Central memory CD8-positive, alpha-beta T cell (primary cell): ENCODE measurements at places on chromosomes 6 and 20.
A peak's percentile ranks its signal among the peaks of the same experiment; 100 is the strongest.

GRCh38 chr6:30163918-30164654, 740 bp downstream of the TRIM15 start:
- peaks cover 72% of the 10 kb centered on the region for H3K27me3 ChIP-seq
- H3K36me3 ChIP-seq = peaks cover 2% of the 10 kb centered on the region
- H3K27ac ChIP-seq = no peak overlapping the region

GRCh38 chr20:40551125-40551530, 137.9 kb downstream of the MAFB start:
- H3K27me3 ChIP-seq = peaks cover 48% of the 10 kb centered on the region
- no peaks in the 10 kb centered on the region for H3K4me1 ChIP-seq
- no peaks in the 10 kb centered on the region for H3K36me3 ChIP-seq
- H3K4me3 ChIP-seq = no peak overlapping the region
- H3K27ac ChIP-seq = no peak overlapping the region
- no peak for DNase-seq

DNA sequence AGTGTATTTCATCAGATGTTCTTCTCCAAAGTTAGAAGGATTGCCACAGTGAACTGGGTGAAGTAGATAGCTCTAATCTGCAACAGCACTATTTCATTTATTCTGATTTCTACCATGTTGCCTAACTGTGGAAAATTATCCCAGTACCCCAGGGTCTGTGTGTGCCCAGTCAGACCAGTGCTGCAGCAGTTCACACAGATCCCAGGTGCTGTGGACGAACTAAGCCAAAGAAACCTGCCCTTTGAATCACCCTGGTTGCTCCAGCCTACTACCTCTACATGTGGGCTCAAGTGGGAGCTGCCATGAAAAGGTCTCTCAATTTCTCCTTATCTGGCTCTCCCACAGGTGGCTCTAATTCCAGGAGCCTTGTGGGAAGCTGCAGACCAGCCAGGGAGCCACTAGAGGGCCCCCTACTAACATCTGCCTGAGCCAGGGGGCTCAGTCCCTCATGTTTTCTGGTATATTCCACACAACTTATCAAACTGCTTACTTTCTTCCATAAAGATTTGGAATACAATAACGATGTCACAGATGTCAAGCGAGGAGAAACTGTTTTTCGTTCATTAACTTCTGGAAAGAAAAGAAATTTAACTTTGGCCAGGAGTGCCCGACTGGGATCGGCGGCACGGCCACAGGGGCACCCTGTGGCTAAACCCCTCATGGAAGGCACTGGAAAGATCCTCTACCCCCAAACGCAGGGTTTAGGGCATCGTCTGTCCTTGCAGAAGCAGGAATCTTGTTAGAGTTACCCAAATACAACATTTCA, 31.6 kb upstream of the LY86 start:
- H3K27ac ChIP-seq = no peak overlapping the region
- H3K4me1 ChIP-seq = peaks cover 6% of the 10 kb centered on the region
- no peak overlapping the region for H3K4me3 ChIP-seq

GRCh38 chr6:37565267-37566110, 65.8 kb upstream of the CCDC167 start:
- no peak for DNase-seq
- H3K27me3 ChIP-seq = peaks cover 5% of the 10 kb centered on the region
- H3K27ac ChIP-seq = peak overlapping the region; percentile 60
- H3K36me3 ChIP-seq = peaks cover 1% of the 10 kb centered on the region
- peaks cover 3% of the 10 kb centered on the region for H3K4me1 ChIP-seq
- H3K4me3 ChIP-seq = peak overlapping the region; percentile 41

GRCh38 chr20:37316116-37316774, 26.8 kb downstream of the MANBAL start:
- peaks cover 15% of the 10 kb centered on the region for H3K36me3 ChIP-seq
- DNase-seq = no peak
- no peaks in the 10 kb centered on the region for H3K27me3 ChIP-seq
- peak overlapping the region; percentile 60 for H3K27ac ChIP-seq
- H3K4me1 ChIP-seq = peaks cover 34% of the 10 kb centered on the region

- no peak overlapping the region for H3K4me3 ChIP-seq
- no peaks in the 10 kb centered on the region for H3K27me3 ChIP-seq
- no peaks in the 10 kb centered on the region for H3K36me3 ChIP-seq
- no peak for DNase-seq
- H3K4me1 ChIP-seq = no peaks in the 10 kb centered on the region
Observed at GRCh38 chr20:22382742-22383141, 201.6 kb downstream of the FOXA2 start.

- no peaks in the 10 kb centered on the region for H3K36me3 ChIP-seq
- H3K27ac ChIP-seq = no peak overlapping the region
- peaks cover 47% of the 10 kb centered on the region for H3K27me3 ChIP-seq
- DNase-seq = no peak
- H3K4me1 ChIP-seq = peaks cover 6% of the 10 kb centered on the region
Observed at GRCh38 chr6:40328986-40329545, 258.1 kb downstream of the LRFN2 start.

GRCh38 chr6:43765776-43766499, 4.1 kb upstream of the VEGFA start:
- H3K4me3 ChIP-seq = no peak overlapping the region
- H3K4me1 ChIP-seq = peaks cover 14% of the 10 kb centered on the region
- DNase-seq = no peak
- H3K27ac ChIP-seq = no peak overlapping the region
- H3K36me3 ChIP-seq = peaks cover 2% of the 10 kb centered on the region

DNA sequence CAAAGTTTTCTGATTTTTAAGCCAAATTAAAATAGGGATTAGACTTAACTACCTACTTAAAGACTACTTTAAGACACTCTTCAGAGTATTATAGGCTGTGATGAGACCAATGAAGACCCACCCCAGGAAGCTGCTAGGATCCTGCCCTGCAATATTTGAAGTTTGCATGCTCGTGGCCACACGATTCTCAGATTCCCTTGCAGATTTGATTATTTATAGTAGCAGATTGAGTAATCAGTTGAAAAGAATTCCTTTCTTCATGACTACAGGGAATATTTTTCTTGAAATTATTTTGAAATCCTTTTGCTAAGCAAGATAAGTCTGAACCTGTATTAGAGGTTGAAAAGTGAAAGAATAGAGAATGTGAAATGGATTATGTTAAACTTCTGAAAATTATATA, 122.3 kb downstream of the B3GAT2 start:
- H3K36me3 ChIP-seq = peaks cover 4% of the 10 kb centered on the region
- H3K4me3 ChIP-seq = no peak overlapping the region
- no peak for DNase-seq
- no peaks in the 10 kb centered on the region for H3K27me3 ChIP-seq
- H3K27ac ChIP-seq = no peak overlapping the region

DNA sequence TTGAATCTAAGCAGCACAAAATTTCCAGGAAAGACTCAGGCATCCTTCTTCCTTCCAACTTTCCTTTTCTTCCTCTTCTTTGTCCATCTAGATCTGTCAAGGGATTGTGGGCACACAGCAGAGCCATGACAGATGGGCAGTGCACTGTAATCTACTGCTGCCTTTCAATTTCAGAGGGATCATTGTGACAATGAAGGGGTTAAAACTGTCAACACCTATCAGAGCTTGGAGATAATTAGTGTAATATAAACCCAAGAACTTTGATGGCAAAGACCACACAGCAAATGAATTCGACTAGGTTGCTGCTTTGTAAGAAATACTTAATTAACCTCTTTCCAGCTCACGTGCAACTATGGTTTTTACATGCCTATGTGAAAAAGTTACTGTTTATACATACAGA, 55.0 kb downstream of the SAMD5 start:
- H3K27ac ChIP-seq = no peak overlapping the region
- H3K4me3 ChIP-seq = no peak overlapping the region
- no peak for DNase-seq
- H3K36me3 ChIP-seq = no peaks in the 10 kb centered on the region

GRCh38 chr6:31418251-31418650, 14.9 kb downstream of the MICA start:
- H3K36me3 ChIP-seq = peaks cover 9% of the 10 kb centered on the region
- no peak for DNase-seq
- no peaks in the 10 kb centered on the region for H3K4me1 ChIP-seq
- no peaks in the 10 kb centered on the region for H3K27me3 ChIP-seq
- peak overlapping the region; percentile 2 for H3K27ac ChIP-seq

- H3K27me3 ChIP-seq = peaks cover 97% of the 10 kb centered on the region
- no peak overlapping the region for H3K27ac ChIP-seq
- H3K36me3 ChIP-seq = peaks cover 2% of the 10 kb centered on the region
- H3K4me1 ChIP-seq = peaks cover 22% of the 10 kb centered on the region
Observed at GRCh38 chr6:28212510-28213212, 12.4 kb upstream of the ZSCAN9 start.

GRCh38 chr20:52727740-52728456, 244.3 kb upstream of the TSHZ2 start:
- DNase-seq = no peak
- peaks cover 23% of the 10 kb centered on the region for H3K27me3 ChIP-seq
- peaks cover 6% of the 10 kb centered on the region for H3K4me1 ChIP-seq
- H3K36me3 ChIP-seq = peaks cover 4% of the 10 kb centered on the region

DNA sequence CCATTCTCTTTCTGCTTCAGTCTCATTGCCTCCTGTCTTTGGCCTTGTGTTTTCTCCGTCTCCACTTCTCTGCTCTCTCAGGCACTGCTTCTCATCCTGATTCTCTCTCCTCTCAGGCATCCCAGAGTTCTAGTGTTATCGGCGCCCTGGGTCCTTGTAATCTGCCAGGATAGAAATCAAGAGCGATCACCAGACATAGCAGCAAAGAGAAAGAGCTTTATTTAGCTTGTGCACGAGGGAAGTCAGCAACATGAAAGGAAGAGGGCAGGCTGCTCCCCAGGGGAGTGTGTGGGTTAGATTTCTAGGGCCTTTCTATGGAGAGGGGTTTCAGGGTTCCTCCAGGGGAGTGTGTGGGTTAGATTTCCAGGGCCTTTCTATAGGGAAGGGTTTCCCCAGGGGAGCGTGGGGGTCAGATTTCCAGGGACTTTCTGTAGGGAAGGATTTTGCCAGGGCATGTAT, 32.5 kb downstream of the SUN5 start:
- H3K4me1 ChIP-seq = peaks cover 55% of the 10 kb centered on the region
- peaks cover 20% of the 10 kb centered on the region for H3K36me3 ChIP-seq
- no peaks in the 10 kb centered on the region for H3K27me3 ChIP-seq
- no peak overlapping the region for H3K27ac ChIP-seq
- no peak for DNase-seq
- no peak overlapping the region for H3K4me3 ChIP-seq

- no peak overlapping the region for H3K4me3 ChIP-seq
- H3K4me1 ChIP-seq = no peaks in the 10 kb centered on the region
- no peak for DNase-seq
- H3K36me3 ChIP-seq = no peaks in the 10 kb centered on the region
- no peaks in the 10 kb centered on the region for H3K27me3 ChIP-seq
Observed at GRCh38 chr6:43122146-43122545, 46.0 kb downstream of the PTK7 start.

DNA sequence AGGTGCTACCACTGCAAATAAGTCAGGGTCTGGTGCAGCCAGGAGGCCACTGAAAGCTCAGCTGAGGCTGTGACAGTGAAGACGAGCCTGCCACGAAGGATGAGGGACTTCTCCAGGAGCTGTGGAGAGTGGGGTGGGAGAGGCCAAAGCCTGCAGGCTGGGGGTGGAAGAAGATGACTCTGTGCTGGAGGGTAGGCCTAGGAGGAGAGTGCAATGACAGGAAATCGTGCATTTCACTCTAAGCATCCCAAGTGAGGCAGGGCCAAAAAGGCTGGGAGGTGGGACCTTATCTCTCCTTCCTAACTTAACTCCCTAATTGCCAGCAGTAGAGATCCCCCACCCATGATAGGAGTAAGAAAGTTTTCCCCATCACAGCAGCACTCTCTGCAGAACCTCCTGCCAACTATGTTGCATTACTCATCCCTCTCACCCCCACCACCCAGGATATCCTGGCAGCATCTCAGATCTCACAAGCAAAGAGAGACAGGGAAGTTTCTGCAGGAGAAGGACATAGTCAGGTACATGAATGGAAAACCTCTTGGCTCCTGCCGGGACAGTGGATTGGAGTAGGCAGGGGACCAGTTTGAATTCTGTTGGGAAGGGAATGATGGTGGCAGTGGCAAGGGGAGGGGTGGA, 466.2 kb downstream of the CDH26 start:
- no peak overlapping the region for H3K27ac ChIP-seq
- H3K36me3 ChIP-seq = peaks cover 1% of the 10 kb centered on the region
- H3K4me3 ChIP-seq = no peak overlapping the region
- no peaks in the 10 kb centered on the region for H3K27me3 ChIP-seq
- no peak for DNase-seq
- no peaks in the 10 kb centered on the region for H3K4me1 ChIP-seq

GRCh38 chr20:23782366-23782983, 31.7 kb upstream of the CST1 start:
- no peaks in the 10 kb centered on the region for H3K4me1 ChIP-seq
- no peak overlapping the region for H3K4me3 ChIP-seq
- no peaks in the 10 kb centered on the region for H3K27me3 ChIP-seq
- H3K36me3 ChIP-seq = no peaks in the 10 kb centered on the region
- no peak for DNase-seq
- no peak overlapping the region for H3K27ac ChIP-seq

GRCh38 chr6:156918647-156919046, 141.5 kb downstream of the ARID1B start:
- H3K4me3 ChIP-seq = no peak overlapping the region
- H3K36me3 ChIP-seq = peaks cover 9% of the 10 kb centered on the region
- peak overlapping the region; percentile 6 for H3K27ac ChIP-seq
- DNase-seq = no peak

DNA sequence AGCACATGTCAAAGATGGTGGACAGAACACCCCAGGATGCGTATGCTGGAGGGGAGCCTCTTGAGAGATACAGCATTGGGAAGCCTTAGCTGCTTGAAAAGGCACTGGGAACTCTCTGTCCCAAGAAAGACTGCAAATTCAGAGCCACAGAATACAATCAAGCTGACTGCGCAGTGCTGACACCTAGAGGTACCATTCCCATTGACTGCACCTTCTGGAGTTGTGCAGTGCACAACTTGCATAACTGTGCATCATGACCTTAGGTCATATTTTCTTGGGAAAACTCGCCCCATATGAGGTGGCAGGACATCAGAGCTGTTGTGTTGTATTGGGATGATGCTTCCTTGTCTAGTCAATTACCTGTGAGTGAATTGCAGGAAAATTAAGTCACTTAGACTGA, 646.5 kb upstream of the NOX3 start:
- H3K36me3 ChIP-seq = no peaks in the 10 kb centered on the region
- DNase-seq = no peak
- H3K4me1 ChIP-seq = no peaks in the 10 kb centered on the region
- no peak overlapping the region for H3K27ac ChIP-seq
- no peaks in the 10 kb centered on the region for H3K27me3 ChIP-seq

DNA sequence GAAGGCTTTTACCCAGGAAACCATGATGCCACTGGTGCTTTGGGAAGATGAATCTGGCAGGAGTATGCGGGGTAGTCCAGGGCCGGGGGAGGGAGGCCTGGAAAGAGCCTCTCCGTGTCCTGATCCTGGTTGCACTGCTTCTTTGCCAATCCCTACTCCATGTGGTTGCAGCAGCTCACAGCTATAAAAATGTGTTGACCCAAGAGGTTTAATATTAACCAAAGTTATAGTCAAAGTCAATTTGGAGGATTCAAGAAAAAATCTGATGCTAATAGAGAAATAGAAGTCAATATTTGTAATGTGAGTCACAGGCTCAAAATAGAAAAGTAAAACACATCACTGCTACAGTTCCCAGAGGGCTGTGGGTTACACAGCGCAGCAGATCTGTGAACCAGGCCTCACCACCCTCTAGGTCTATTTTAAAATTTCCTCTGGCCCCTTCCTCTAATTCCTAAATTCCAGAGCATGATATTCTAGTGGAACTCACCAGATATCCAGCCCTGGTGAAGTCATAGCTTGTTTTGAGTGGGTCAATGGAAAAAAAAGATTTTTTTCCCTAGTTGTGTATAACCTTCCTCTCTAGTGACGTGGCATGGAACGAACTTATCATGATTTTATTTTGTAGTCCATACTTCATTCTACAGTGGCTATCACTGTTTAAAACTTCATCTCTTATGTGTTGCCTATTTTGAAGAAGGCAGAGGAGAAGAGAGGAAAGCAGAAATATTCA, 63.2 kb upstream of the BMP2 start:
- H3K27ac ChIP-seq = no peak overlapping the region
- H3K36me3 ChIP-seq = no peaks in the 10 kb centered on the region
- no peak overlapping the region for H3K4me3 ChIP-seq
- H3K4me1 ChIP-seq = no peaks in the 10 kb centered on the region
- H3K27me3 ChIP-seq = no peaks in the 10 kb centered on the region
